ENCODE measurements at places on chromosomes 1 and 21.

DNA sequence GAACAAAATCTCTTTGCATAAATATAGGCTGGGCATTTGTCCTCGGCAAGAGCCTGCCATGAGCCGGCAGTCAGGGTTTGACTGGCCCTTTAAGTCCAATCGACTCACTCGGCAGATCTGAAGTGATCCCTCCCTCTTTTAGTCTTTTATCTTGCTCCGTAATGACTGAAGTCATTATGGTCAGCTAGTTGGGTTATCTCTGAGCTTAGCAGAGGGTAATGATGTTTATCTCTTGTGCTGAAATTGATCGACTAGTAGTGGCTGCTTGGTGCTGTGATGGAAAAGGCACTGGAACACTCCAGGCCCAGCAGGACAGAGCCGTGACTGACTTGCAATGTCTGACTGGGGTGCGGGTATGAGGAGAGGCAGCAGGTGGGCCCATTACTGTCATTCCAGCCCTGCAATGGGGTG is 468 bp upstream of the ABCA4 start:
- DNase-seq, result no peak

DNA sequence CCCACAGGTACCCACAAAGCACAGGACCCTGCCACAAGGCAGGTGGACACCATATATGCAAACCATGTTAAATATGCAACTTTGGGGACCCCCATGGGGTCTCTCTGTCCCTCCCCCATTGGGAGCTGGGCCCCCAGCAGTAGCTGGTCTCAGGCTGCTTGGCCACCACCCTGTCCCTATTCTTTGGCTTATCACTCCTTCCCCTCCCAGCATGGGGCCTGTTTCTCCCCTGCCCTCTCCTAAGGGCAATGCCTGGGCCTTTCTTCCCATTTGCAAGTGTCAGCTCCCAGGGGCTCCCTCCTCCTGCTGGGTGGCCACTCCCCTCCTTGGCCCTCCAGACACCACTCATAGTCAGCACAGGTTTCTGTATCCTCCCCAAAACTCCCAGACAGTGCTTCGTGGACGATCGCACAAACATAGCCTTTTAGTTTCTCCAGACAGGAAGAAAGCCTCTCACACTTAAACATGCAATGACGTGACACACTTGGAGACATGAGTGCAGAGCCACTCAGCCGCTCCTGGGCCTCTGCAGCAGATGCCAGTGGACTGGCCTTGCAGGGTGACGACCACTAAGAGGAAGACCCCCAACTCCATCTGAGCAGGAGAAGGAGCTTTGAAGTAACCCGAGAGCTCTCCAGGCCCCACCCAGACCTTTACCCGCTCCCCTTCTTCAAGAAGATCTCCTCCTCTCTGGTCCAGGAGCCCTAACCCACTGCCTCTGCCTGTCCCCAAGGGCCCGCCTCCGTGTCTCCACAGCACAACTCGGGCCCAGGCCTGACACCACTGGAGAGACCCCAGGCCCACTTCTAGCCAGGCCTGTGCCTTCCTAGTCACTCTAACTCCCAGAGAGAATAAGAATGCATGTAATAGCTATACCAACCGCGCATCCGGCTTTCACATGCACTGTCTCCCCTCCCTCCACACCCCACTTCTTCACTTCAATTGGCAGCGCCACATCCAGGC is 22.9 kb downstream of the CITED4 start:
- DNase-seq, result no peak

- no peak for DNase-seq
Observed at GRCh38 chr1:224219612-224220059, 36.6 kb downstream of the DEGS1 start.

DNA sequence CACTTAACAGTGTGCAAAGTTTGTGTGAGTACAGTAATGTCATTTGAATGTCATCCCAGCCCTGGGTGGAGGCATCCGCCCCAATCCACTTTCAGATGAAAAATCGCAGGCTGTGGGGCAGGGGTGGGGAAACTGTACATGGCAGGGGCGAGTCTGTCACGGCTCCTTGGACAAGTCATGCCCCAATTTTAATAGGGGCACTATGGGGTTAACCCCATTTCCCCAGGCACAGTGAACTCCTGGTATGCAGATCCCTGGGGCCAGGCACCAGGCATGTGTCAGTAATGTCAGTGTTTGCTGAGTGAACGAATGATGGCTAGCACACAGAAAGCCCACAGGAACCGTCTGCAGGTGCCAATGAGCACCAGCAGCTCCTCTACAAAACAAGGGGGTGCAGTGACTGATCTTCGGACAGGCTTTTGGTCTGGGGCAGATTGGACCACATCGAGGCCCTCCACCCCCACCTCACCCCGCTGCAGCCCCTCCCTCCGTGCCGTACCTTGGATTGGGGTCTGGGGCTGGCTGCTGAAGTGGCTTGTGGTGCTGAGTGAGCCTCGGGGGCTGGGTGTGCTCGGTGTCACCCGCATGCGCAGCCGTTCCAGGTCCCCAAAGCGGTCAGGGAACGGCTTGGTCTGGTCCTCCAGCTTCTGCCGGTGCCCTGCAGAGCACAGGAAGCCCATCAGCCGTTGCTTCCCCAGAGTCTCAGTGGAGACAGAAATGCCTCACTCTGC is 23.2 kb downstream of the RUNX3 start:
- no peak for DNase-seq

DNA sequence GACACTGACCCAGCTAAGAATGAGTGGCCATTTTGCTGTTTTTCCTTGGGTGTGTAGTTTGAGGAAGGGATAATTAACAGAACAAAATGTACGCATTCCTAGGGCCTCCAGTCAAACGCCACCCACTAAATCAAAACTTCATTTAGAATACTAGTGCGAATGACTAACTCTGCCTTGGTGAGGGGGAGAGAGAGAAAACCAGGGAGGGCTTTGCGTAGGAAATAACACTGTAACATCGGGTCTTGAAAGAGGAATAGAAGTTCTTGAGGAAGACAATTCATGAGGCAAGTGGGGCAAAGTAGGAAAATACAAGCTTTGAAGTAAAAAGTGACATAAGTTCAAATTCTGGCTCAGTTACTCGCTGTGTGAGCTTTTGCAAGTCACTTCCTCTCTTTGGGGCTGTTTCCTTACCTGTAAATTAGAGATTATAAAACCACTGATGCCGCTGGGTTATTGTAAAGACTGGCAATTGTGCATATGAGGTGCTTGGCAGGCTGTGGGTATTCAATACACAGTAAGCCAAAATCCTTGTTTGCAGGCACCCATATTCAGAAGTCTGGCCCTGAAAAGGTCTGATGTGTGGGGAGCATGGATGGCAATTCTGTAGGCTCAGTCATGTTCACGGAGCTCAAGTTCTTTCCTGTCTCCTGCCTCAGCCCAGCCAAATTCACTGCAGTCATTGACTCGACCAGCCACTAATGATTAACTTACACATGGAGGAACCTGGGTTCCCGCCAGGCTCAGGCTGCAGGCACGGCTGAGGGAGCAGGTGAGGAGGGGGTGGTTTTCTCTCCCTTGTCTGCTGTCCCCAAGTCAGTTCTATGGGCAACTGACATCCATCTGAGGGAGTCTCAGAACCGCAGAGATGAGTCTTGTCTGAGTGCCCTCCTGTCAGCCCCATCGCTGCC is 140.3 kb upstream of the CSF3R start:
- no peak for DNase-seq

DNA sequence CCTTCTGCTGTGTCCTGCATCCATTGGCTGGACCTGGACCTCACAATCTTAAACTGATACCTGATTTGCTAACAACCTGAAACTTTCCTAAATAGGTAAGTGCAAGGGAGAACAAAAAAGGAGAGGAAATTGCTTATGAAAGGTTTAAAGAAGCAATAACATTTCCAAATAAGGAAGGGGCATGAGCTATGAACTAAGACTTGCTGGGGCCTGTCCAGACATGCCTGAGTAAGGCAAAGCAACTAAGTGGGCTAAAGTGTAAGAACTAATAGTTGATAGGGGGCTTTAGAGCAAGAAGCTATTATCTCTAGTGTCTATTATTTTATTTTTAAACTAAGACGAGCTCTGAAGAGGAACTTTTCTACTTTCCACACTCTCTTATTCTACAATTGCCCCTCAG is 11.6 kb downstream of the JMJD4 start:
- DNase-seq, result no peak

- DNase-seq, result no peak
Observed at GRCh38 chr1:7582460-7582972, 188.6 kb upstream of the VAMP3 start.

DNA sequence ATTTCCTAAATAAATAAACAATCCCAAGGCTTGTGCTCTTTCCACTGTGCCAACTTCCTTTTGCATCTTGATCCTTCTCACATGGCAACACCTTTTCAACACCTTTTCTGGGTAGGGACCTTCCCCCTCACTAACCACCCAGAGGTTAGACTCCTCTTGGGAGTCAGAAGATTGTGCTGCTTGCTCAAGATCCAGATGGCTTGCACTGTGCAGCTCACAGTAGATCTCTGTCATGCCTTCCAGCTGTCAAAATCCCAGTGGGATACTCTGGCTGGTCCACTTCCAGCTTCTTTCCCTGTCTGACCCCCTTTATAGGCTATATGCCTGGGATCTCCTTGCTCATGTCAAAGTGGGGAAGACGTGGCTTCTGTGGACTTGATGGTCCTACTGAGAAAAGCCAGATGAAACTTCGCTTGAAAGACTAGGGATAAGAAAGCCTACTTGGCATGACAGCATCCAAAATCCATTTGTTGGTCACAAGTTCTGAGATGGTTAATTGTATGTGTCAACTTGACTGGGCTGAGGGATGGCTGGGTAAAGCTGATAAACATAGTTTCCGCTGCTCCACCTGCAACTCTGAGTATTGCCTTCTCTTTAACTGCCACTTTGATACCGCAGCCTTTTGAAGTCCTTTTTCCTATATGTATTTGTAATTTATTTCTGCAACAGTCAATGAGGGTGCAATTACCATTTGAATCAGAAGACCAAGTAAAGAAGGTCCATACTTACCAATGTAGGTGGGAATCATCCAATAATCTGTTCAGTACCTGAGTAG is 74.5 kb downstream of the S1PR1 start:
- no peak for DNase-seq

GRCh38 chr1:204149635-204150565 is 1.9 kb downstream of the ETNK2 start:
- DNase-seq, result no peak

DNA sequence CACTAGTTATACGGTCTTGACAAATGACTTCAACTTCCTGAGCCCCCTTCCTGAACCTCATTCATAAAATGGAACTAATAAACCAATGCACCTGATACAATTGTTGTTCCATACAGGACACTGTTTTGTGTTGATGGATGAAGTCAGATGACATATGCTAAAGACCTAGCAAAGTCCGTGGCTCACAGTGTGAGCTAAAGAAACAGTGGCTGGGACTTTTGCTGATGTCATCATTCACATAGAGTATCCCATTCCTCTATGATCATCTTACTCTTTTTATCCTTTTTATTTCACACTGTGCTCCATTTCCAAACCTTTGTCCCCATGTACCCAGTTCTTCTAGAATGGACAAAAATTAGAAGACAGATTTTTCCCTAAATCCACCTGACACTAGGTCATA is 83.7 kb upstream of the KAZN start:
- DNase-seq, result no peak

GRCh38 chr1:181557313-181557712 is 74.0 kb downstream of the CACNA1E start:
- no peak for DNase-seq

DNA sequence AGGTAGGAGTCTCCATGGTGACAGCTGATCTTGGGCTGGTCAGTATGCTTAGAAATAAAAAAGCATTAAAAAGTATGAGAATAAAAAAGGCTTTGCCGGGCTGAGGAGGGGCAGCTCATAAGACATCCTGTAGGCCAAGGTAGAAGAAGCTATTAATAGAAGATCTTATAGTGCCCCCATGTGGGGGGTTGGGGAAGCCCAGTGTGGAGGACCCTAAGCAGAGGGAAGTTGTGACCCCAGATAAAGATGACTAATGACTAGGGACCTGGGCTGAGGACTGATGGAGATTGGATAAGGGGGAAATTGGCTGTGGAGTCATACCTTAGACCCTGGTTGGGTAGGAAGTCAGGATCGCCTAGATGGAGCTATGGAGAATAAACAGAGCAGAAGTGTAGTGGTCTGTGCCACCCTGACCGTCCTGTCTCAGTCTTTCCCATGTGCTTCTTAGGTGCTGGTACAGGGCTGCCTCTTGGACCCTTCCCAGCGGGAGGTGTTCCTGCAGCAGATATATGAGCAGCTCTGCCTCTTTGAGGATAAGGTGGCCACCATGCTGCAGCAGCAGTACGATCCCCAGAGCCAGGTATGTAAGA is 25.0 kb downstream of the SZT2 start:
- no peak for DNase-seq

- no peak for DNase-seq
Observed at GRCh38 chr1:3036447-3037280, 15.4 kb downstream of the ACTRT2 start.

DNA sequence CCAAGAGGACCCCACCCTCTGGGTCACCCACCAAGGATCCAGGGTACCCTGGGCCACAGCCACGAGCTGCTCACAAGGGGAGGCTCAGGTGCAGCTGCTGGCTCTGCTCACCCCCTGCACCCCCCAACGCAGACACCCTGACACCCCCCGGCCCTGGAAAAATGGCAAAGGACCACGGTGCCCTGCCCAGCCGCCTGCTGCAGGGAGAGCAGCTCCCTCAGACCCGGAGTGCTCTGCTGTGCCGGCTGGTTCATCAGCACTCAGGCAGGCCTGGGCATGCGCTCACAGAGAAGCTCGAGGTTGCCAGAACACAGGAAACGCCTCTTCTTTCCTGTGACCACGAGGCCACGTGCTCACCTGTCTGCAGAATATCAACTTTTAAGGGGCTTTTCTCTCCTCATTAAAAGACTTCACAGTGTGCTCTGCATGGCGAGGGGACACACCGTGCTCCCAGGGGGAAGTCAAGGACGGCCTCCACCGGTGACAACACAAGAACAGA is 4.3 kb upstream of the C1QTNF12 start:
- DNase-seq, result no peak

DNA sequence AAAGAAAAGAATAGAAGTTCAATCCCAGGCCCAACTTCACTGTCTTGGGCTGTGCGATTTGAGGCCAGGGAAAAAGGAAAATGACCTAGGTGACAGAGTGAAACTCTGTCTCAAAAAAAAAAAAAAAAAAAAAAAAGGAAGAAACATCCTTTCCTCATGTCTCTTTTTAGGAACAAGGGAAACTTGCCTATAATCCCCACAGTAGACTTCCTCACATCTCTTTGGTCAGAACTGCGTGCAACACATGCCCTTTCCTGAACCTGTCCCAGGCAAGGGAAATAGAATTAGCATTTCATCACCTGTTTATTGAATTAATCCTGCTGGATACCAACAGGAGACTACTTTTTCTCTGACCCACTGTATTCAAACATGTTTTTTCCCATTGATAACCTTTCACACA is 2.3 kb downstream of the DCST1 start:
- no peak for DNase-seq

GRCh38 chr1:24896596-24897262 is 33.3 kb downstream of the RUNX3 start:
- DNase-seq, result no peak

GRCh38 chr1:23537296-23537973 is 6.4 kb upstream of the E2F2 start:
- DNase-seq, result no peak

Measured in GM04504 (cell line).